Aorta (tissue), 5 donors: ENCODE measurements at places on chromosomes 2 and 18.

DNA sequence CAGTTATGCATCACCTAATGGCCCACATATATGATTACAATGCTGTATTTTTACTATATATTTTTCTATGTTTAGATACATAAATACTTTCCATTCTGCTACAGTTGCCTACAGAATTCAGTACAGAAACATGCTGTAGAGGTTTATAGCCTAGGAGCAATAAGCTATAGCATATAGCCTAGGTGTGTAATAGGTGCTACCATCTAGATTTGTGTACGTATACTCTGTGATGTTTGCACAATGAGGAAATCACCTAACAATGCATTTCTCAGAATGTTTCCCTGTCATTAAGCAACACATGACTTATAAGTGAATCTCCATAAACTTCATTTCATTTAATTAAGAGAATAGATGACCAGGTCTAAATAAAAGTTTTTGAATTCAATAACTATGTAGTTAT is 43.5 kb downstream of the SLC38A11 start:
- no peak for DNase-seq

GRCh38 chr2:39948016-39948719 is 169.1 kb upstream of the THUMPD2 start:
- DNase-seq = no peak

GRCh38 chr2:43605079-43605655 is 9.3 kb upstream of the THADA start:
- no peak for DNase-seq

DNA sequence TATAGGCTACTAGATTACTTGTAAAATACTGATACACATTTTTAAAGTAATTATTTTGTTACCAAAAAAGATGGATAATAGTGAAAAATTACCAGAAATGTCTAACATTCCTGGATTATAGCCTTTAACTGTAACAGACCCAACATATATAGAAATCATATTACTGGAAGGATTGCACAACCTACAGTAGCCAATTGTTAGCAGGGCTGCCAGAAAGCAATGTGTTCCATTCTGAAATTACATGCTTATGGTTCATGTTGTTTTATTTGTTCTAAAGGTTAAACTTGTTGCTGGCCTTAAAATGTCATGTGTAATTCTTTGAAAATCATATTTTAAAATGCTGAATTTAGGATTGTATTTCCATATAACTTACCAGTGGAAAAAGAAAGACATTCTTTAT is 793.6 kb upstream of the ACVR2A start:
- no peak for DNase-seq

- no peak for DNase-seq
These were observed 158.1 kb downstream of the TANC1 start for GRCh38 chr2:159126432-159127022.

DNA sequence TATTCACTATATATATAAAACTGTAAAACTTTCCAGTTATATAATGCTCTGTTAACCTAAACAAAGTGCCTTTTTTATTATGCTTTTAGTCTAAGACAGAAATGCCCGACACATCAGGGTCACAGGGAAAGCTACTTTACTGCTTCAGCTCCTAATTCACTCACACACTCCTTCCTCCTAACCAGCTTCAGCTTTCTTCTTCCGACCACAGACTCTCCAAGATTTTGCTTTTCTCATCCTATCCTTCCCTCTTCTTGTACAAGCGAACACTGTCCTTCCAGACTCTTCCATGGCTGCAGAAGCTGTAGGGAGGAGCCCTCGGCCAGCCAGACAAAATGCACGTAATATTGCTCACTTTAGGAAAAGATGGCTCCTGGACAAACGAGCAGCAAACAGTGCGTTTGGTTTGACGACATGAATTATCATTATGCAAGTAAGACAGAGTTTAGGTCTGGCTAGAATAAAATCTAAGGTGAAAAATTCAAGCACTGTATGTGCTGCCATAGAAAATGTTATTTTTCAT is 47.5 kb upstream of the HNRNPA3 start:
- DNase-seq = peak; percentile 65

DNA sequence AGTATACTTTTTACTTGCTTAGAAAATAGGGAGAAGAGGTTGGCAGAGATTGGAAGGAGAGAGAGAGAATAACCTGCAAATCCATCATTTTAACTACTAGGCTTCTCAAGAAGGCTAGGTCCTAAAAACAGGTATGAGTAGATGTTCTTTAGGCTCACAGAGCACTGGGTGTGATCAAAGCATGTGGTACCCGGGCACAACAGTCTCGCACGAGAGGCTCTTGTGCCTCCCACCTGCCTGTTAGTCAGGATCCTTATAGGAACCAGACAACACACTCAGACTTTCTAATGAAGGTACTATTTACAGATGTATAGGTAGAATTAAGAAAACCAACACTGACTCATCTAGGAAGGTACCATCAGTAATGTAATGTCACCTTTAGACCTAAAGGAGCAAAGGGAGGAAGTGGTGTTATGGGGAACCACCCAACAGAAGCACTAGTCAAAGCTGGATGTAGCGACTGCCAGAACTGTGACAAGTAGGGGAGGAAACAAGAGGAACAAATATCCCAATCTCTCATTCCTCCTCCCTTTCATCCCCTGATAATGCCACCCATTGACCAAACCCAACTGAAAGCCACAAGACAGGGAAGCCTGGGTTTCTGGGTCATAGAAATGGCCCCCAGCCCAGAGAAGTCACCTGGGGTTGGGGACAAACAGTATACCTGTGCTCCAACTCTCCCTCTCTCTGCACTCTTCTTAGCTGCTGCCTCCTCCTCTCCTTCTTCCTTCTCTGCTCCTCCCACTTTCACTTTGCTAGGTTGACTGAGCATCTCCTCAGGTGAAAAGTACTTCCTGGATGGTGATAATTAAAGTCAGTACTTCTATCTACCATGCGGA is 16.0 kb upstream of the MARCHF4 start:
- DNase-seq = no peak

GRCh38 chr2:2332381-2332780 is 1.3 kb upstream of the MYT1L start:
- DNase-seq = no peak

DNA sequence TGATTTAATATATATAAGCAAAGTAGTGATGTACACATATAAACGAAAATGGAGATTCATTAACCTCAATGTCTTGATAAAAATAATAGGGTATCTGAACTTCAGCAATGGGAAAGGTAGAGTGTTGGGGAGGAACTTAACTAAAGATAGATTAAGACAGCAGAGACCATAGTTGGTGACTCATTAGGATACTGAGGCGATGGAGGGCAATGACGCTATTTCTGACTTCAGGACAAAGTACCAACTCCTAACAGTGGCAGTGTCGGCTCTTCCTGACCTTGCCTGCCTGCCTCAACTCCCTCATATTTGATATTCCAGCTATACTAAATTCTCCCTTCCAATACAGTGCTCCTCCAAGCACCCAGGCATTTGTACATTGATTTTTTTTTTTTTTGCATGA is 98.6 kb downstream of the CDH2 start:
- no peak for DNase-seq

- peak; percentile 17 for DNase-seq
These were observed 3.0 kb upstream of the ADRA2B start for GRCh38 chr2:96119389-96119751.

- DNase-seq = no peak
These were observed 80.1 kb downstream of the CYBRD1 start for GRCh38 chr2:171602352-171602751.

- DNase-seq = no peak
These were observed 20.6 kb upstream of the DSG4 start for GRCh38 chr18:31356025-31356424.

- no peak for DNase-seq
These were observed 364.2 kb downstream of the NYAP2 start for GRCh38 chr2:225763711-225764110.

GRCh38 chr2:172995323-172996244 is 80.1 kb upstream of the MAP3K20 start:
- DNase-seq = peak; percentile 79

DNA sequence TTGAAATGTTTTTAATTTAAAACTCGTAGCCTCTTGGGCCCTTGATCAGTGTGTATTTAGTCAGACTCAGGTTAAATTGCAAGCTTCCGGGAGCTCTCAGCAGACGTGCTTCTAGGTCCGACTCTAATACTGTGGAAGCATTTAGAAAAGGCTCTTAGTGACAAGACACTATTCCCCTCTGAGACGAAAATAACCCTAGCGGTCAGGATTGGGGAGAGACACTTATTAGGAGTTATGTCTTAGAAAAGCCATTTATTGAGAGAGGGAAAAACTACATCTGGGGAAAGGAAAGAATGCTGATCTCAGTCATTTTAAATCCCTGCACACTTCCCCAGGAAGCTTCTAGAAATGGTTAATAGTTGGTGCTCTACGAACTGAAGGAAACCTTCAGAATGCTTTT is 110.5 kb upstream of the NCK2 start:
- DNase-seq = no peak

- DNase-seq = no peak
These were observed 65.3 kb downstream of the ZC3H6 start for GRCh38 chr2:112340475-112341267.

DNA sequence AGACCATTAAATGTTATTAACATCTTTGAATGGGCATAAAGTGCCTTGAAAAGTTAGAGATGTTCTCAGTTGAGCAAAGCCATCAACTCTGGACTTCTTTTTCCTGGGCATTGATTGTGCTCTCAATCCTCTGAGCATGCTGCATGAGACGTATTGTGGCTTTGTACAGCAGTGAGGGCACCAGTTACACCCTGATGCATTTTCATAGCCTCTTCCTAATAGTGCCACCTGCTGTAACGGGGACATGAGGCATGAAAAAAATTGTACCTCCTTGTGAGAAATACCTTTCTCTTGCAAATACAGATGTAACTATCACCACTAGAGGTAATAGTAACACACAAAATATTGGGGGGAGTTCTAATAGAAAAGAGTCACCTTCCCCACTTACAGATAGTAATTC is 697.5 kb downstream of the TMEM182 start:
- DNase-seq = no peak

DNA sequence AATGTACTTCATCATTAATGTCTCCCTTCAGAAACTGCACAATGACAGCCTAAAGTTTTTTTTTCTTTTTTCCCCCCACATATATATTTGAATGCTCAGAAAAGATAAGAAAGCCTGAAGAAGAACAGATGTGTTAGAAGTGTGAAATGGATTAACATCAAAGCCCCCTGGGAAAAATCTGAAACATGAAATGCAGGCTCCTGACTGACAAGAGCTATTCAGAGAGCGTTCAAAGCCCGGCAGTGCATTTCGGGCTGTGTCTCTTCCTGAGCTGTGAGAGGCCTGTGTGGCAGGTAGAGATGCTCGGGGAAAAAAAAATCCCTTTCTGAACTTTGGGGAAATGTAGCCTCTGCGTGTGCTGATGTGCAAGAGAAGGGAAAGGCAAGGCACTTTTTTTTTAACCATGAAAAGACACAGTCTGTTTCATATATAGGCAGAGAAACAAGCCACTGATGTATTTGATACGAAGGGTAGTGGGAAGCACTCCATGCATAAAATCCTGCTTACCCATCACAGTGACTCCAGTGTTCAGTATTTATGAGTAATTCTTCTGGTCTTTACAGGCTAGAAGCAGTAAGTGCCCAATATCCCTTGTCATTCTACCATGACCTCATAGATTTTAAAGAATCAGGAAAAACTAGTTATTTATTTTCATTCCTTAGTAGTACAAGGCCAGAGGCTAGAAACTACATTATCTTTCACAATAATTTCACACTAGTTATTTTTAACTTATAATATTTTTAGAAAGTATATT is 1574.2 kb upstream of the PIK3C3 start:
- no peak for DNase-seq

- DNase-seq = no peak
These were observed 6.1 kb downstream of the FAM124B start for GRCh38 chr2:224395620-224396390.

DNA sequence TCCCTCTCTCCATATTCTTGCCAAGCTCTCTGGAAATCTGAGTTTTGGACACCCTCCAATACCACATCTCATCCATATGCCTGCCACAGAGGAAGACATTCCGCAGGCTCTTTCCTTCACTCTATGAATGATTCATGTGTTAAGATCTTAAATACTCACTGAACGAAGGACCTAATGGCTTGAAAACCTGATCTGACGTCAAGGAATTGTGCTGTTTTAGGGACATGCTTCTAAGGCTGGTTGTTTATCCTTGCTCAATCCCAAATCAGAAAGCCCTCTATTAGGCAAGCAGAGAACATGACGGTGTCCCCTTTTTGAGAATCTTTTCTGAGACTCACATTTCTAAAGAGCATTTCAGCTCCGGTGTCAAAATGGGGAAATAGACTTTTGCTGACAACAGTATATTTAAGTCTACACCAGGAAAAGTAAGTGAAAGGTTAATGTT is 83.7 kb upstream of the GALNT5 start:
- no peak for DNase-seq

- no peak for DNase-seq
These were observed 85.9 kb upstream of the NFATC1 start for GRCh38 chr18:79309614-79310358.

DNA sequence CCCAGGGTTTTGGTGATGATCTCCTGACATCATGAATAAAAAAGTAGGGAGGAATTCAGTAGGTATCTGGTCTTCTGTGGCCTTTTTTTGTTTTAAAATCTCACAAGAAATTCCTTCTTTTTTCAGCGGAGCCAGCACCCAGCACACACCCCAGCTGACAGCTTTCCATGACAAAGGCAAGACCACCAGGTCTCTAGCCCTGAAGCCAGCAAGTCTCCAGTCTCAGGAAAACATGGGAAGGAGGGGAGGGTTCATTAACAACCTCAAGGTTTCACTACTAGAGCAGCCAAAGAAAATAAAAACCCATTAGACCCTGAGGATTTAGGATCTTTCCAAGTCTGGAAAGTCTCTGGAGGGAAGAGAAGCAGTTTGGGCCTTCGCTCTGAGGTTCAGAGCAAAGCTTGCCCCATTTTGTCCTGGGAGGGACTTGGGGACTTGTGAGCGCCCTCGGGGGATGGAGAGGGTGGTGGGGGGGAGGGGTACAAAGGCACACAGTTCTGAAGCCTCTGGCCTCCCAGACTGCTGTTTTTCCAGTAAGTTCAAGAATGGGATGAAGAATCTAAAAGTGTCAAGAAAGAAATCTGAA is 9.0 kb downstream of the FOXI3 start:
- no peak for DNase-seq

- no peak for DNase-seq
These were observed 32.7 kb downstream of the RAB27B start for GRCh38 chr18:54860941-54861340.

DNA sequence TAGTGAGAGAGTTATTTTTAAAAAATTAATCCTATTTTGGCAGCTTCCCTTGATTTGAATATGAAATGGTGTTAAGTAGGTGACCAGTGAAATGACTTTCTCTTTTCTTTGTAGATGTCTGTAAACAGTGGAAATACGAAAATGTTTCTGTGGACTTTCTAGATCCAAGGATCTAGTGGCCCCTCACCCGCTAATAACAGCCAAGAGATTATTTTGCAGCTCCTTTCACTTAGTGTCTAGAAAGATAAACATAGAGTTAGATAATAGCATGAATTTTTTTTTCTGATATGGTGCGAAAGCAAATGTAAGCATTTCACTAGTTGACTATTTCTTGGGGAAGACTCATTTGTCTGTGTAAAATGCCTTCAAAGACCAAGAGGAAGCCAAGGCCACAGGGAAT is 57.7 kb downstream of the ARHGAP15 start:
- no peak for DNase-seq
